ENCODE measurements at places on chromosomes 16 and 17.

DNA sequence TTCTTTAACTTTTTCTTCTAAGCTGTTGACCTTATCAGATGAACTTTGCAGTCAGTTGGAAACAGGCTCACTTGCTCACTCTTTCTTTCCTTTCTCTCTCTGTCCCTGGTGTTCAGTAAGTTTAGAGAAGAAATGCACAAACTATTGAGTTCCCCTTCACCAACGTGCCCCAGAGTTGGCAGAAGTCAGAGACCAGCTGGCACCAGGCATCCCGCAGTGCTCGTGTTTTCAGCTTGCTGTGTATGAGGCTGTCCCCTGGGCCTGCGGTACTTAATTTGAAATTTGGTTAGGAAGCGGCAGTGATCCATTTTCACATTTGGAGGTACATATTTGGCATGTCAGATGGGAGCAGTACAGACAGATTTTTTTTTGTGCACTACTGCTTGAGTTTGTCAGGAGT, 258.6 kb downstream of the SNX29 start:
- DNase-seq = no peak

DNA sequence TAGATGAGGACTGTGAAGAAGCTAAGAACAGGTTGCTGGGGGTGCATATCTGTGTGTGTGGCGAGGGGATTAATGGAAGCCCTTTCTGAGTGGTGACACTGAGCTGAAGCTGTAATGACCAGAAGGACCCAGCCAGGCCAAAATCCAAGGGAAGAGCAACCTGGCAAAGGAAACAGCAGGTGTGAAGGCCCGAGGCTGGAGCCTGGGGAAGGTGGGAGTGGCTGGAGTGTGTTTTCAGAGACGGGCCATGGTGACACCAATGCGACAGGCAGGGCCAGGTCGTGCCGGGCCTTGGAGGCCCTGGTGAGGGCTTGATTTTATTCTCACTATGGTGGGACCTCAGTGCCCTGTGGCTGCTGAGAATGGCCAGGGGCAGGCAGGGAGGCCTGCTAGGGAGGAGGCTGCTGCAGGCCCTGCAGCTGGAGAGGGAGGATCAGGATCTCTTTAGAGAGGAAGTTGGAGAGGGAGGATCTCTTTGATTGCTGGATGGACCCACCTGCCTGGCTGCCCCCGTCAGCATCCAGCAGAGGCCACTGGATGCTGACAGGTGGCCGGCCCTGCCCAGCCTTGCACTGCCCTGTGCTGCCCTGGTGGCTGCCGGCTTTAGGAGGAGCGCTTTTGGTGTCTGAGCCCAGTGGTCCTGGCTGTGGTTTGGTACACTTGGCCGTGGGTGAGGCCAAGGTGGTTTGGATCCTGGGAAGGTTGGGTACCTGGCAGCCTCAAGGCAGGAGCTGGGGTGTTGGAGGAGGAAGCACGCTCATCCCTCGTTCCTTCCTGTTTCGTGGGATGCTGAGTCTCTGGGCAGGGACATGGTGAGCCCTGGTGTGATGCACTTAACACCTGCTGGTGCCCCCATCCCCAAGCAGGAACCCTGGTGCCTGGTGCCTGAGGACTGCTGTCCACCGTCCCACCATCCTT, 188.3 kb downstream of the SEC14L1 start:
- no peak for DNase-seq

DNA sequence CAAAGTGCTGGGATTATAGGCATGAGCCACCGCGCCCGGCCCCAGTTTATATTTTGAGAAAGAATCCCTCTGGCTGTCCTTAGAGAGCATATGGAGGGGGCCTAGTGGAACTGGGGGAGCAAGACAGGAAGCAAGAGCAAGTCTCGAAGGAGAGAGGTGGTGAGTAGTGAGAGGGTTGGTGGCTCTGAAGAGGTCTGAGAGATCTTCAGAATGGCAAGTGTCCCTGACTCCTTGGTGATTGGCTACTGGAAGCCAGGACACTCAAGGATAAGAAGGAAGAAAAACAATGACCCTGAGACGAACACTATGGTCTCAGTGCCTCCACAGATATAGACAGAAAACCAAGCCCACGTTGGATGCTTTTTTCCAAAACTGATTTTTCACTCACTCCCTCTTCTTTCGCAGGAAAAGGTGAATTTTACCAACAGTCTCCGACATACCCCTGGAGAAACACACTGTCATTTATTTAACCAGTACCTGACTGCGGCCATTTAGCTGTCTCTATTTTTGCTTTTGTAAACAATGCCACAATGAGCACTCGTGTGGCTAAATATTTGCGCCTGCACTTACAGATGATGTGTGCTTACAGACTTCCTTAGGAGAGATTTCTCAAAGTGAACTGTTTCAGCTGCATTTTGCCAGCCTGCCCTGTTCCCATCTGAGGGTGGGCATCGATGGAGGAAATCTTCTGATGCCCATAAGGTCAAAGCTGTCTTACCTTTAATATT, 15.9 kb upstream of the DOK4 start:
- DNase-seq = no peak

DNA sequence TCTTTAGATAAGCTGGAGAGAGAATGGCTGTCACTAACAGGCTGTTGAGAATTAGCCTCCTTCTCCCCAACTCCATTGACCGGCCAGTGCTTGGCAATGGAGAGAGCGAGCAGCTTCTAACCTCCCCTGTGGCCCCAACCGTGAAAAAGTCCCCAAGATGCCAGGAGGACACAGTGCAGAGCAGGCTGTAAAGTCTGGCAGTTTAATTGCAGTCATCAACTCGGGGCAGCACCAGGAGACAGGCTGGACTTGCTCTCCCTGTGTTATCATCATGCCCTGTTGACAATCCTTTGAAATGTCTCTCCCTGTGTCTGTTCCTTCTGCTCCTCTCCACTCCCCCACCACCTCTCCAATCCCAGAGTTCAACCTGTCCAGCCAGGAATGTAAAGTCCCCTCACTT, 705 bp upstream of the CDRT4 start:
- no peak for DNase-seq

- DNase-seq = no peak
Observed at GRCh38 chr16:29857133-29857760, 5.8 kb downstream of the CDIPT start.

DNA sequence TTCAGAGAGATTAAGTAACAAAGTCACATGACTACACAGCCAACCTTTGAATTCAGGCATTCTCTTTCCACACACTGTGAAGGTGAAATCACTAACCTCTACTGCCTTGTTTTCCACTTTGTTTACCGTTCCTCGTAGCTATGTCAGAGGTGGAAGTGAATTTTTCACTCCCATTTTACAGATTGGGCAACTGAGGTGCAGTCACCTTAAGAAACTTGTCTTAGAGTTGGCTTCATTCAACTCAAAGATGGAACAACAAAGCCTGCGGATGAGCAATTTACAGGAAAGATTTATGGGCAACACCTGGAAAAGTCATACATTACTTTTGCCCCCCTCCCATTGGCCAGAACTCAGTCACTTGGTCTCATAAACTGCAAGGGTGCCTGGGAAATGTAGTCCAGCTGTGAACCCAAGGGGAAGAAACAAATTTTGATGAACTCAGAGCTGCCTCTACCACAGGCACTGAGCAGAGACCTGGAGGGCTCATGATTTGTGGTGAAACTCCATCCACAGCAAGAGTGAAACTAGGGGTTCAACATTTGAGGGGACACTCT, 784.6 kb upstream of the EEF2KMT start:
- DNase-seq = no peak

DNA sequence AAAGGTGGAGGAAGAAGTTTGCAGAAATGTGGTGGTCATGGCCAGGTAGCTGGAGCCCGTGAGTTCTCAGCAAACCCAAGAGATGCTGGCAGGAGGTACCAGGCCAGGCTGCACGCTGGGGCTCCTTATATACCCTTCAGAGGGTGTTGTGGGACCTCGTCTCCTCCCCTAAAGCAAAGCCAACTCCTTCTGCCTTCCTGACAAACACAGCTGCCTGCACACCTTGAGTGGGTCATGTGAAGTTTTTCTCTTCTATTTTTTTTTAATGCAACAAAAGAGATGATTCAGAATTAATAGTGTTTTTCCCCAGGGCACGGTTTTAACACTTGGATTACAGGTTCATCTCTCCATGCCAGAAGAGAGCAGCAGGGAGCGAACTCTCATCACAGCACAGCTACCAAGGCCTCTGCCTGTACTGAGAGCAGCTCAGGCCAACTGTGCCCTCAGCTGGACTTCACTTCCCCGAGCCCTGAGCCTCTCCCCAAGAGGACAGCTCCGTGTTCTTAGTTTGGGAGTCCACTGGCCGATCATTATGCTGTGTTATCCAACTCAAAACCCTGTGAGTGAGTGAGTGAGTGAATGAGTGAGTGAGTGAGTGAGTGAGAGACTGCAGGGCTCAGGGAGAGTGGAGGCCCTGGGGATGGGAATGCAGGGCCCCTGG, at the start of gene KRT15:
KRT15 (minus strand) TSS at position 102 of the 661 bp plus-strand sequence; CDS start at position 39, 63 bp downstream.
- DNase-seq = peak; percentile 80

GRCh38 chr16:89049484-89050118, 44.1 kb upstream of the ACSF3 start:
- DNase-seq = no peak

- DNase-seq = no peak
Observed at GRCh38 chr17:81417049-81417878, 22.0 kb downstream of the BAHCC1 start.

DNA sequence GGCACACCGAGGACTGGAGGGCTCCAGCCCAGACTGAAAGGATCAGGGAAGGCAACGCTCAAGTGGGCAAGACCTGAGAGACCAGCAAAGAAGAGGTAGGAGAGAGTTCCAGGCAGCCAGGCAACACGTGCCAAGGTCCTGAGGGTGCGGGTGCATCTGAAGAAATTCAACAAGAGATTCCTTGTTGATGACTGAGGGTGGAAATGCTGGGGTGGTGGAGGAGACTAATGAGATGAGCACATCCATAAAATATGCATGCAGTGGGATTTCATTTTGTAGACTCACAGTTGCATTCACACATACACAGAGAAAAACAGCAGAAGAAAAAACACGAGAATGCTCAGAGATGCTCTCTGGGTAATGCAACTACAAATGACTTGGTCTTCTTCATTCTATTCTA, 154.8 kb upstream of the FOXF1 start:
- DNase-seq = peak; percentile 20

DNA sequence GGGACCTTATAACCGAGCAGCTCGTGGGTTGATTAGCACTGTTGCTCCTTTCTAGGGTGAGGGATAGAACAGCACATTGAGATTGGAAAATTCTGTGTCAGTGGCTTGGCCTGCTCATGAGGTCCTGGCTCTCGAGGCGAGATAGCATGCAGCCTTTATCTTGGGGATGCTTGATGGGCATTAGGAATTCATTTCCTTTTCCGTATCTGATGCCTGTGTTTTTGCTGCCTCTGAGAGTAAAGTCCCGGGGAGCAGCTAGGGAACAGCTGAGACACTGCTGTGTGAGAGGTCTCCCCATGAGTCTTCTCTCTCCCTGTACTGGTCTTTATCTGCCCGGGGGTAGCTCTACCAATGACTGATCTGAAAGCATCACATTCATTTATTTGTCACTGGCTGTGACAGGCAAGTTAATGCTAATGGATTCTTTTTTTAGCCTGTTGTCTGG, 14.5 kb downstream of the MSI2 start:
- no peak for DNase-seq

GRCh38 chr16:58057784-58058183, 32.2 kb downstream of the MMP15 start:
- no peak for DNase-seq

GRCh38 chr17:6322316-6322715, 112.6 kb downstream of the AIPL1 start:
- no peak for DNase-seq

- DNase-seq = no peak
Observed at GRCh38 chr17:75933808-75934207, 7.0 kb downstream of the FBF1 start.

DNA sequence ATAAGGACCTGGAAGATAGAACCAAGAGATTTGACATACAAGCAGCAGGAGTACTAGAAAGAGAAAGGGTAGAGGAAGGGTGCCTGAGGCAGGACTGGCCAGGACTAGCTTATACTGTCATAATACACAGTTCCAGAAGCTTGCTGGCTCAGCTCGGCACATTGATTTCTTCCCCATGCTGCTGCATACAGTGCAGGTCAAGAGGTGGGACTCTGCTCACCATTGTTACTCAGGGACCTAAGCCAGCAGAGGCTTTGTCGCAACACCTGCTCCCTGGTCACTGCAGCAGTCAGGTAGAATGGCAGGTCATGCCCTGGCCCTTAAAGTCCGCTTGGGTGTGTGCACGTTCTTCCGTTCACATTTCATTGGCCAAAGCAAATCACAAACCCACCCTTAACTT, 32.8 kb downstream of the LDHD start:
- DNase-seq = no peak

DNA sequence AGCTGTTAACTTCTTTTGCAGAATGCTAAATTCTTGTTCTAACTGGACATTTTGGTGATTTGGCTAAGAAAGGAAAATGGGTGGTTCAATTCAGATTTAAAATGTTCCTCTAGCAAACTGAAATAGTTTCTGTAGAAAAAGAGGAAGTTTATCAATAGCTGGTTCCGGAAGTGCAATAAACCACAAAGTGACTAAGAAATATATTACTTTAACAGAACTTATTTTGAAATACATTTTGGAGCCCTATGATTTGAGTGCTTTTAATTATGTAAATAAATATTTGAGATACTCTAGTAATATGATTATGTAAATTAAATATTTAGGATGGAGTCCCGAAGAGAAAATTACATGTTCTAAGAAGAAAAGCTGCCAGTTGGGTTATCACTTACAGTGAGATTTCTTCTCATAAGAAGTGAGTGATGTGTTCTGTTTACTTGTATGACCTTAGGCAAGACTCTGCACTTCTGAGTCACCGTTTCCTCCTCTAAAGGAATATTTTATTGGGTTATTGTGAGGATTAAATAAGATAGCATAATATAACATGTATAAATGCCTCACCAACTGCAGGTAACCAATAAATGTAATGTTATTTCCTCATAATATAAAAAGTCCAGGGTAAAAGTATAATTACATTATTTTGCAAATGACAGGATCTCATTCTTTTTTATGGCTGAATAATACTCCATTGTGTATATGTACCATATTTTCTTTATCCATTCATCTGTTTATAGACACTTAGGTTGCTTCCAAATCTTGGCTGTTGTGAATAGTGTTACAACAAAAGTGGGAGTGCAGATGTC, at the start of gene EVI2B:
EVI2B (minus strand) TSS at position 73 of the 800 bp plus-strand sequence. CDS start 8,445 bp downstream, outside the sequence.
- peak; percentile 42 for DNase-seq

- no peak for DNase-seq
Observed at GRCh38 chr17:75622076-75622475, 11.2 kb upstream of the SMIM5 start.

DNA sequence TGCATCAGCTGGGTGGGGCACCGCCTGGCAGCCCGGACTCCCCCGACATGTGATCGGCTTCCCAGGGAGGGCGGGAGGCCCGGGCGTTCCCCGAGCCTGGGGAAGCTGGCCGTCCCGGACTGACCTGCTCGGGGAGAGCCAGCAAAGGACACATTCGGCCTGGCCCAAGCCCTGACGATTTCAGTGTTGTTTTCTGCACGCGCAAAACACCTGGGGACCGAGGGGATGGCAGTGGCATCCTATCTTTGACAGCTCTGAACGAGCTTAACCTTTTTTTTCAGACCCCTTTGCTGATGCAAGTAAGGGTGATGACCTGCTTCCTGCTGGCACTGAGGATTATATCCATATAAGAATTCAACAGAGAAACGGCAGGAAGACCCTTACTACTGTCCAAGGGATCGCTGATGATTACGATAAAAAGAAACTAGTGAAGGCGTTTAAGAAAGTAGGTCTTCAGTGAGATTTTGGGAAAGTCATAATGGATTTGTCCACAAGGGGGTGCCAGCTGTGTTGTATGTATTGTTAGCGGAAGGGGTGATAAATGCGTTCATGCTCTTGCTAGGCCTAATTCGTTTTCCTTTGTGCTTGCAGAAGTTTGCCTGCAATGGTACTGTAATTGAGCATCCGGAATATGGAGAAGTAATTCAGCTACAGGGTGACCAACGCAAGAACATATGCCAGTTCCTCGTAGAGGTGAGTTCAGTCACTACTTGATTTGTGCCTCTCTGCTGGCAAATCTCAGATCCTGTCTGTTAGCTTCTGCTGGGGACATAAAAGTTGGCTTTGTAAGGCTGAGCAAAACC, 1.0 kb downstream of the EIF1 start:
- DNase-seq = no peak

All from RWPE1 (cell line).